ENCODE measurements at places on chromosomes 1 and 21. TPM values are rescaled to one million over a fixed set of nuclear protein-coding genes. Genes with fewer than 3 reads are reported as not detected.

PRKCZ gene
- 33.2 TPM for polyA plus RNA-seq

YBX1 gene
- polyA plus RNA-seq, result 660 TPM

PGLYRP4 gene
- not detected for polyA plus RNA-seq

C1QTNF12 gene
- polyA plus RNA-seq, result 18.4 TPM

IVL gene
- 0.36 TPM for polyA plus RNA-seq

C1orf116 gene
- polyA plus RNA-seq, result 22.0 TPM

LMX1A gene
- 0.07 TPM for polyA plus RNA-seq

NKAIN1 gene
- 3.3 TPM for polyA plus RNA-seq

CFAP107 gene
- polyA plus RNA-seq, result 1.00 TPM

VWA1 gene
- 76.0 TPM for polyA plus RNA-seq

PTPN14 gene
- 46.1 TPM for polyA plus RNA-seq

UTS2 gene
- 0.13 TPM for polyA plus RNA-seq

BRINP3 gene
- polyA plus RNA-seq, result 4.2 TPM

KRTAP13-4 gene
- not detected for polyA plus RNA-seq

LRRC38 gene
- polyA plus RNA-seq, result 0.16 TPM

EVA1C gene
- polyA plus RNA-seq, result 3.2 TPM

FMO1 gene
- polyA plus RNA-seq, result 199 TPM

IL12RB2 gene
- 1.0 TPM for polyA plus RNA-seq

EDN2 gene
- 1.9 TPM for polyA plus RNA-seq

ANKRD35 gene
- polyA plus RNA-seq, result 2.7 TPM

C4BPB gene
- 0.74 TPM for polyA plus RNA-seq

CLCA1 gene
- polyA plus RNA-seq, result not detected

BTF3L4 gene
- 71.1 TPM for polyA plus RNA-seq

CACNA1E gene
- 0.66 TPM for polyA plus RNA-seq

CD164L2 gene
- 0.47 TPM for polyA plus RNA-seq

WNT2B gene
- polyA plus RNA-seq, result 2.9 TPM

FMOD gene
- polyA plus RNA-seq, result 30.8 TPM

ERICH3 gene
- 0.46 TPM for polyA plus RNA-seq

Measured in renal pelvis (tissue), 12 donors.